ENCODE measurements at places on chromosomes 3 and 15.

DNA sequence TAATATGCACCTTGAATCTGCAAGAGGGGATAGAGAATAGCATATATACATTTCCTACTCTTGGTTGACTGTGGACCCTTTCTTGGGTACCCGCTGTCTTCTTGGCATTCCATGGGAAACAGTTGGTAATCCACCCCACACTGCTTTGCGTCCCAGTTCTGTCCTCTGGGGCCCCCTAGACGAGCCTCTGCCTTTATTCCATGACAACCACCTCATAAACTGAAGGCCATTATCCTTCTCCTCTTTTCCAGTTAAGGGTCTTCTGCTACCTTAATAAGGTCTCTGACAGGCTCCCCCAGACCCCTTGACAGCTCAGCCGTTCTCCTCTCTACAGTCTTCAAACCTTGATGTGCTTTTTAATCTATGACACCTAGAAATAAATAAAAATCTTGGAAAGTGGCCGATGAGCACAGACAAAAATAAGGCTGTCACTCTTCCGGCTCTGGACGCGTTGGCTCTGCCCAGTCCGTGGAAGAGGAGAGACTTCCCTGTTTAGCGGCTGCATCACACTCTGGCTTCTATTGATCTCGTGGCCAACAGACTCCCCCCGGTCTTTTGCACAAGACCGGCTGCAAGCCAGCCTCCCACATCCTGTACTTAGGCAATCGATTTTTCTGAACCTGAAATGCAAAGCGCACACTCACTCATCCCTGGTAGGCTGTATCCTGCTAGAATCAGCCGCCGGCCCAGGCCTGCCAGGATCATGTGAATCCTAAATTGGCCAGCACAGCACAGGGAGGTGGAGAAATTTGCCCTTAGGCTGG is 251.0 kb upstream of the TLE3 start:
- no peak for DNase-seq

GRCh38 chr15:50275908-50276307 is 10.4 kb upstream of the HDC start:
- no peak for DNase-seq

DNA sequence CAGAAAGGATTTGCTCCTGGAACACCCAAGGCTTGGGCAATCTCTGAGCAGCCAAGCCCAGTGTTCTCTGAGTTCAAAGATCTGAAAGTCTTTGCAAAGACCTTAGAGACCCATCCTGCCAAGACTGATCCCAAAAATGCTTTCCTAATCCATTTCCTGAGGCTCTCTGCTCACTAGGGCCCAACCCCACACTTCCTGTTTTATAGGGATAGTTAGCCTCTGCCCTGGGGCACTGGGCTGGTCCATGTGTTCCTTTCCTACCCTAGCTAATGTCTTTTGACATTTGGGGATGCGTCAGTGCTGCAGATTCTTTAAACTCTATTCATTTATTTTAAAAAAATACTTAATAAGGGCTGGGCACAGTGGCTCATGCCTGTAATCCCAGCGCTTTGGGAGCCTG is 372.7 kb downstream of the ROBO2 start:
- DNase-seq, result no peak

DNA sequence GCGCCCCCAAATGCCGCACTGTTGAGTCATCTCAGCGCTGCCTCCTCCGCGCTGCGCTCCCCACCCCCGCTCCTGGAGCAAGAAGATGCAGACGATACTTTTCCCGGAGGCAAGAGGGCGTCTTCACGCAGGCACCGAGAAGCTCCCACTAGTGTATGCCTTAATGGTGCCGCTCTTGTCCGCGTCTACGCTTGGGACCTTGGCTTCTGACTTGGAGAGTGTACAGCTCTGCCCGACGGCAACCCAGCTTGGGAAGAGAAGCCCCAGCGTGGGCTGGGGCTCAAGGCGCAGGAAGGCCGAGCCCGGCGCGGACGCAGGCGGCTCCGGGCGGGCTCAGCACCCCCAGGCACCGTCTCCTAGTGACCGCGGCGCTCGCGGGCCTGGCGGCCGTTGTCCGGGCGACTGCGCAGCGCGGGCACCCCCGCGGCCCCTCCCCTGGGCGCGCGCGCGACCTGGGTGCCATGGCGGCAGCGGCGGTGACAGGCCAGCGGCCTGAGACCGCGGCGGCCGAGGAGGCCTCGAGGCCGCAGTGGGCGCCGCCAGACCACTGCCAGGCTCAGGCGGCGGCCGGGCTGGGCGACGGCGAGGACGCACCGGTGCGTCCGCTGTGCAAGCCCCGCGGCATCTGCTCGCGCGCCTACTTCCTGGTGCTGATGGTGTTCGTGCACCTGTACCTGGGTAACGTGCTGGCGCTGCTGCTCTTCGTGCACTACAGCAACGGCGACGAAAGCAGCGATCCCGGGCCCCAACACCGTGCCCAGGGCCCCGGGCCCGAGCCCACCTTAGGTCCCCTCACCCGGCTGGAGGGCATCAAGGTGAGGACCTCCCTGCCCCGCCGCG is at the start of gene P4HTM:
TSS of gene P4HTM (plus strand) at position 446 of the 840 bp plus-strand sequence. CDS start at position 462, 16 bp downstream.
- peak; percentile 93 for DNase-seq

DNA sequence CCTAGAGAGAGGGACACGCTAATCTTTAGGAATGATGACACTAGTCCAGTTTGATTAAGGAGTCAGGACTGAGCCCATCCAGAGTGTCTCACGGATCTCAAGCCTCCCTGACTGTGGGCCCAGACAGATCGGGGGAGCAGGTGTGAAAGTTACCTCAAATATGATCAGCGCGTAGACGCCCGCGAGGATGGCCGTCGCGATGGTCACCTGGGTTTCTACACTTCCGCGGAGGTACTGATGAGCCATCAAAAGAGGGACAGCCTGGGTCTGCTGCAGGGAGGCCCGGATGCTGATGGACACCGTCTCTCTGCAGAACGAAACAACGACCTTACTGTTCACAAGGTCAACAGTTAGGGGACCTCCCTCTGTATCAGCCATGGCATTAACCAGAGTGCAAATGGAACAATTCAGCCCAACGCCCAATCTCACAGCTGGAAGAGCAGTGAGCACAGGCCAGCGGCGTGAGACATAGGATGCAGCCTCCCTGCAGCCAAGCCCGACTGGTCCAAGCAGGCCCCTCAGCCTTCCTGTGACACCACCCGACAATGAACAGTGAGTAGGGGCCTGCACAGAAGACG is 84.4 kb downstream of the OCA2 start:
- DNase-seq, result no peak

DNA sequence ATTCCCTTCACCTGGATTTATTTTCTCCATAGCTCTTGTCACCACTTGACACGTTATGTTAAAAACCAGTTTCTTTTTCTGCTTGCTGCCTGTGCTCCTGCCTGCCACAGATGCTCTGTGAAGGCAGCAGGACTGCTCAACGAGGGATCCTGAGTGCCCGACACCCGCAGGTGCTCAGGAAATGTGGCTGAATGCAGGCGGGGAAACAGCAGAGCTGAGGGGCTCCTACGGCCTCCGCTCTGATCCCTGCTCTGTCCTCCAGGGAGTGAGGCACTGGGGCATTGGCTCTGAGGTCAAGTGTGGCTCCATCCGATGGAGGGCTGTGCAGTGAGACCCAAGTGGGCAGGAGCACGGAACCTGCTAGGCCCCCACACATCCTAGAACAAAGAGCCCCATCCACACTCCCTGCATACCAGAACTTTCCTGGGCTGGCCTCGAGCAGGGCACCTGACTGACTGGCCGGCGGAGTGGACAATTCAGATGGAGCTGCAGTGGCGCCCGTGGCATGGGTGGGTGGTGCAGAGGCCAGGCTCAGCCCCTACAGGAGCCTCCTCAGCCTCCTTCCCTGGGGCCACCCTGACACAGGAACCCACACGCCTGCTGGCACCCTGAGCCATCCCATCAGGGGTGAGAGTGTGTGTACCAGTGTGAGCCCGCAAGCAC is 27.9 kb downstream of the IQSEC1 start:
- no peak for DNase-seq

- no peak for DNase-seq
Measured at GRCh38 chr3:38644662-38645053, 4.8 kb downstream of the SCN5A start.

DNA sequence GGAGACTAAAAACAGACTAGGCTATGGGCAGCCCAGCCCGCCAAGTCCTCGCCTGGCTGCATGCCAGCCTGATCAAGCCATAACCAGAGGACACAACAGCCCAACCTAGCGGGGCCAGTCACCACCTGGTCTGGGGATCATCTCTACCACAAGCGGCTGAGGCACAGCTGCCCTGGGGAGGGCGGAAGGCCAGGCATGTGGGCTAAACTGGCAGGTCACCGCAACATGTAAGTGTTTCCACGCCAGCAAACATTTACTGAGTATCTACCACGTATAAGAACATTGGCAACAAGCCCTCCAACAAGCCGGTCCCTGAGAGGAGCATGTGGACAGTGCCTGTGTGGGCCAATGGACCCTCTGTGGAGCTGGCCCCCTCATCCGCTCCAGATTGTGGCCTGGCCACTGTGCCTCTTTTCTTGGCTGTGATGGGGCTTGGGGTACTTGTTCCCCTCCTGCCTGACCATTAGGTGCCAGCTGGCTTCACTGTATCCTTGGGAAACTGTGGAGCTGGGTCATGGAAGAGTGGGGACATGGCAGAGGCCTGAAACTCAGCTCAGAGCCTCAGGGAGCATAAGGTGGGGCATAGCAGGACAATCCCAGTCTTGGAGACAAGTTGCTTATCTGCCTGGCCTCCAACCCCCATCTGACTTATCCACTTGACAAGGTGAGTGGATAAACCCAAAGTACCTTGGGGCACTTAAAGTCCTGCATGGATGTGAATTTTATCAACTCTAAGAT is 9.0 kb downstream of the UBXN7 start:
- DNase-seq, result peak; percentile 83

- DNase-seq, result peak; percentile 32
Measured at GRCh38 chr15:40471808-40472150, 995 bp downstream of the CHST14 start.

GRCh38 chr3:168648321-168648720 is 552.6 kb upstream of the GOLIM4 start:
- DNase-seq, result no peak

GRCh38 chr15:63915873-63916771 is 82.4 kb upstream of the HERC1 start:
- peak; percentile 85 for DNase-seq

GRCh38 chr3:4077950-4078349 is 225.2 kb upstream of the SETMAR start:
- DNase-seq, result no peak

DNA sequence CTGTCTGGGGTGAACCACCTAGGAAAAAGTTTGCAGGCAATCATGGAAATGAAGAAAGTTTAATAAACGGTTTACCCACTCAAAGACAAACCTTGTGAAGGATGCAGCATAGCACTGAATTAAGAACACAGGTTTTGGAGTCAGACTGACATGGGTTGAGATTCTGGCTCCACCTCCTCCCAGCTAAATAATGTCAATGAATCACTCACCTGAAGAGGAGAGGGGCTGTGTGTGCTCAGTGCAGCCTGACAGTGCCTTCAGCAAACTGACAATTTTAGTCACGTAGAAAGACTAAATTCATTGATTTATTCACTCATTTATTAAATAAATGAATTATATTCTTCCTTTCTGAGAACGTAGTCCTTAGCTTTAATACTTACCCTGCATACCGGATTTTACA is 18.9 kb downstream of the NR1I2 start:
- no peak for DNase-seq

DNA sequence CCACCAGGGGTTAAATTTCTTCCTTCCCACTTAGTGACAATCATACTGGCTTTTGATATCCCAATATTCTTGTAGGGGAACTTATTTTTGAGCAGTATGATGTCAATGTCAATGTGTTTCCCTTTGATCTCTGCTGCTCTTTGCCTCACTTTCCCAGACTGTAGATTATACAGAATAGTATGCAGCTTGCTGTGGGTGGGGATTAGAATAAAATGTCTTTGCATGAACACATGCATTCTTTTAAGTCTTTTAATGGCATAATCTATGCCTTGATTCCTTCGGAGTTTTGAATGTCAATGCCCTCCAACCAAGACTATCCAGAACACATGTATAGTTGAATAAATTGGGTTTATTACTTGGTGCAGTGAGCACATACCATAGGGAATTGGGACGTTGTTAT is 125.5 kb downstream of the IL20RB start:
- DNase-seq, result no peak

- no peak for DNase-seq
Measured at GRCh38 chr3:37626736-37627565, 234.7 kb upstream of the CTDSPL start.

Measured in tongue (tissue), 3 donors.